ENCODE measurements at places on chromosomes 7 and 10.

- peak; percentile 31 for DNase-seq
Observed at GRCh38 chr10:34549001-34549400, 266.1 kb downstream of the PARD3 start.

- peak; percentile 46 for DNase-seq
Observed at GRCh38 chr7:75743455-75743859, 4.7 kb upstream of the HIP1 start.

- no peak for DNase-seq
Observed at GRCh38 chr10:73486601-73487000, 9.2 kb downstream of the PPP3CB start.

- DNase-seq, result no peak
Observed at GRCh38 chr7:67743501-67743900, 746.9 kb downstream of the TYW1 start.

GRCh38 chr10:58810751-58811150 is 298.1 kb downstream of the BICC1 start:
- no peak for DNase-seq
